Naive B cell (primary cell): ENCODE measurements at places on chromosomes 3 and 15. TPM values are rescaled to one million over a fixed set of nuclear protein-coding genes. Genes with fewer than 3 reads are reported as not detected.

DUOXA2 gene
- not detected for polyA plus RNA-seq

DNA sequence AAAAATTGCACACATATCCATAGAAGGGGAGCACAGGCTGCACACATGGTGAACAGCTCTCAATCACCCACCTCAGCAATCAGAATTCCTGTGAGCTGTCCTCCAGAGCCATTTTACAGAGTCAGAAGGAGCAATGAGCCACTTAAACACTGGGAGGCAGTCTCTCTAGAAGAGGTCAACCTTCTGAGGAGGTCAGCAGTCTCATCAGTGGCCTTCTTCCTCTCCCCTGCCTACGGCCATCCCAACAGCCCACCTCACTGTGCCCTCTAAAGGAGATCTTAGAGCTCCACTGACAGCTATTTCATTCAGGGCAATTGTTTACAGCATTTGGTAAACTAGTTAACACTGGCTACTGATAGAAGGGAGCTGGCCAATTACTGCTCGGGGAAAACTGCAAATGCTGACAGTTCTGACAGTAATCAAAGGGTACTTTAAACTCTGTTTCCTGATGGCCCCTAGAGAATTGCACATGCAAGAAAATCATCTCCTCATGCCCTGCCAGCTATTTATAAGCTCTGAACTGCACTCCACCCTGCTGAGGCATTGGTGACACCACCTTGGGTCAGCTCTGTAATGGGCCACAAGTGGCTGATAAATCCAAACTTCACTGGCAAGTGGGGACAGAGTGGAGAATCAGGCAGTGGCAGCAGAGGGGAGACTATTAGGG is 42.1 kb upstream of the TSPAN3 start:
- H3K36me3 ChIP-seq = peaks cover 23% of the 10 kb centered on the region
- no peak for DNase-seq
- H3K4me3 ChIP-seq = no peak overlapping the region

DNA sequence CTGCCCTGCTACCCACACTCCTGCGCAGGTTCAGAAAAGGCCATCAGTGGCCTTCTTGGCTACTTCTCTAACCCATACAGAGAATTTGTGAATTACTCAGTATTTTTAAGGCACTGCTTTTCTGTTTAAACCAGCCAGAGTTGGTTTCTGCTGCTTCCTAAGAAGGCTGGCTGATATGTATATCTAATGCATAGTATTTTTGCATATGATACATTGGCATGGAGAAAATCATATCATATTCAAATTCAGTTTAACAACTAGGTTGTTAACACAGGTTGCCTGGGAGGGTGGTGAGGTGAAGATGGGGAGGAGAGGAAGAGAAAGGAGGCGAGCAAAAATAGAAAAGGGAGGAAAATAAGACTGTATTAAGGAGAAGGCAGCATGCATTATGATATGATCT is 132.8 kb upstream of the ADPGK start:
- DNase-seq = no peak
- no peak overlapping the region for H3K4me3 ChIP-seq
- peaks cover 15% of the 10 kb centered on the region for H3K27me3 ChIP-seq
- H3K27ac ChIP-seq = no peak overlapping the region

DNA sequence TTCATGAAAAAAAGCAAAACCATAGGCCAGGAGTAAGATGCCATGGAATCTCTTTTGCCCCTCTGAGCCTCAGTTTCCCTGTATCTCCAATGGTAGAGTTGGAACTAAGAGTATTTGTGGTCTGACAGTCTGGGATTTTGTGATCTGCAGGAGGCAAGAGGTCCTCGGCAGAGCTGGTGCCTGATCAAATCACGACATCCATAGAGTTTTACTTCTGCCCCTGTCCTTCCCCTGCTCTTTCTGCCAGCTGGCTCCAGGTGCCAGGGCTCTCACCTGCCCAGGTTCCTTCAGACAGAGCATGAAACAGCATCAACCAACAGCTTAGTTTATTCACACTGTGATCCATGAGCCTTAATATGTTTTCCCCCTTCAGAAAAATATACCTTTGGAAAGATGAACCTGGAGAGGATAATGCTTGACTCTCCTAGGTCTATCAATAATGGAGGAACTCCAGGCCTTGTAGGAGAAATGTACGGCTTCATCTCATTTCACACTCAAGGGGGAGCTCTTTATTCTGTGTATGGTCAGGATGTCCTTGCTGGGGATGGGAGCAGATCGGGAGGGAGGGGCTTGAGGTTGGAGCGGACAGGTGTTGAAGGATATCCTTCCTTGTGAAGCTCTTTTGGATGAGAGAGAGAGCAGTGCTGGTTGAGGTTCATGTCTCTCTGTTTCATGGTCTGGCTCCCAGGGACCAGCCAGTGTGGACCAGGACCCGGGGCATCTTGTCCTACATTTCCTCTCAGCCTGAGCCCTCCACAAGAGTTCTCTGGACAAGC is 309.9 kb downstream of the RPLP1 start:
- H3K4me3 ChIP-seq = no peak overlapping the region
- H3K4me1 ChIP-seq = peaks cover 54% of the 10 kb centered on the region
- DNase-seq = no peak
- no peaks in the 10 kb centered on the region for H3K27me3 ChIP-seq
- H3K27ac ChIP-seq = no peak overlapping the region
- H3K36me3 ChIP-seq = no peaks in the 10 kb centered on the region

DNA sequence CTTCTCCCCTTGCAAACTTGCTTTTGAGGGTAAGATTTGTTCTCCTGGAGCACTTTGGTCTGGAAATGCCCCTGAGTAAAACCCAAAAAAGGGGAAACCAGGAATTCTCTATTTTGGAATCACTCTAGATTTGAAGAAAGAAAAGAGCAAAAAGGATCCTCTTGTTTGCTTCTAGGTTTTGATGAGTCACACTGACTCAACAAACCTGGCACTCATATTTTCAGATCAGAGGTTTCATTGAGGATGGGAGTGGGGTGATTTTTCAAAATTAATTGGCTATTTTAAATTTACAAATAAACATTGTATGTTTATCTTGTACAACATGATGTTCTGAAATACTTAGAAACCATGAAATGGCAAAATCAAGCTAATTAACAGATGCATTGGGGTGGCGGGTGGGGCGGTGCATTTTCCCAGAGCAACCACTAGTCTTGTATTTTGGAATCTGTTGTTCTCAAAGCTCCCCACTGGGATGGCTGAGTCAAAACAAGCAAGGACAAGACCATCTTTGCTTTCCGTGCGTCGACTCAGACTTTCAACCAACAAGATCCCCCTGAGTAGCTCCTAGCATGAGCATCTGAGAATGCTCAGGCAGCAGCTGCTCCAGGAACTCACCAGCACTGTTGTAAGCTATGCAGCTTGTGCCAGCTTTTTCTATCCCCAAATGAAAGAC is 451.4 kb downstream of the WDR72 start:
- H3K27me3 ChIP-seq = no peaks in the 10 kb centered on the region
- no peak for DNase-seq
- H3K4me3 ChIP-seq = no peak overlapping the region
- no peaks in the 10 kb centered on the region for H3K4me1 ChIP-seq
- no peaks in the 10 kb centered on the region for H3K36me3 ChIP-seq

GRCh38 chr3:131491775-131492174 is 11.0 kb downstream of the MRPL3 start:
- H3K4me3 ChIP-seq = no peak overlapping the region
- H3K27ac ChIP-seq = no peak overlapping the region
- no peak for DNase-seq
- H3K4me1 ChIP-seq = peaks cover 1% of the 10 kb centered on the region
- peaks cover 26% of the 10 kb centered on the region for H3K36me3 ChIP-seq

DNA sequence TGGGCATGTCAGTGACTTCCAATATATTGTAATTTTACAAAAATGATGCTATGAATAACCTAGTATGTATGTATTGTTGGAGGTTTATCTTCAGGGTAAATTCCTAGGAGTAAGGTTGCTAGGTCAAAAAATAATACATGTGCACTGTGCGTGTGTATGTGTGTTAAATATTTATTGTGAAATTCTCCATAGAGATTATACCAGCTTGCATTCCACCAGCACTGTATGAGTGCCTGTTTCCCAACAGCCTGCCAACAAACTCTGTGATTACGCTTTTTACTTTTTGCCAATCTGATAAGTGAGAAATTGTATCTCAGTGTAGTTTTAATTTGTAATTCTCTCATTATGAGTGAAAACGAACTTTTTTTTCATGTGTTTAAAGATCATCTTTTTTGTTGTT is 12.6 kb upstream of the IGF2BP2 start:
- no peak for DNase-seq
- no peaks in the 10 kb centered on the region for H3K36me3 ChIP-seq
- H3K4me3 ChIP-seq = no peak overlapping the region
- peaks cover 16% of the 10 kb centered on the region for H3K27me3 ChIP-seq
- no peaks in the 10 kb centered on the region for H3K4me1 ChIP-seq

DNA sequence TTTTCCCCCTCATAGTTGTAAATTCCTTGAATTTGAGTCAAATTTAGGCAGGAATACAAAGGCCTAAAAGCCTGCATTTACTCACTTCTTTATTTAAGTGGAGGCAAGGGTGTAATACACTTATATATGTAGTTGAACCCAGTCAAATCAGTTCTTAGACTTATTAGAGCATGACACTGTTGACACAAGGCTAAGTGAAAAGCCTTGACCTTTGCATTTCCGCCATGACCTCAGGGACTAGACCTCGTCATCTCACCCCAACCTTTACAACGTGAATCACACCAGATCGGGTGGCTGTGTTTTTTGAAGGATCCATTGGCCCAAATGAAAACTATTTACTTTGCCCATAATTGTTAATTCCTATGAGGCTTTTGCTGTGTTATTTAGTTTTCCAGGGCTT is 774.4 kb downstream of the ROBO1 start:
- H3K4me1 ChIP-seq = no peaks in the 10 kb centered on the region
- H3K36me3 ChIP-seq = no peaks in the 10 kb centered on the region
- DNase-seq = no peak
- no peak overlapping the region for H3K4me3 ChIP-seq
- no peak overlapping the region for H3K27ac ChIP-seq

- peaks cover 8% of the 10 kb centered on the region for H3K36me3 ChIP-seq
- H3K4me1 ChIP-seq = peaks cover 58% of the 10 kb centered on the region
- H3K27me3 ChIP-seq = no peaks in the 10 kb centered on the region
These were observed 1.9 kb downstream of the CHST2 start for GRCh38 chr3:143121241-143122088.

- no peaks in the 10 kb centered on the region for H3K36me3 ChIP-seq
- no peak overlapping the region for H3K4me3 ChIP-seq
- no peak for DNase-seq
- no peak overlapping the region for H3K27ac ChIP-seq
- no peaks in the 10 kb centered on the region for H3K4me1 ChIP-seq
These were observed 221.8 kb downstream of the TPRG1 start for GRCh38 chr3:189393598-189393997.

DNA sequence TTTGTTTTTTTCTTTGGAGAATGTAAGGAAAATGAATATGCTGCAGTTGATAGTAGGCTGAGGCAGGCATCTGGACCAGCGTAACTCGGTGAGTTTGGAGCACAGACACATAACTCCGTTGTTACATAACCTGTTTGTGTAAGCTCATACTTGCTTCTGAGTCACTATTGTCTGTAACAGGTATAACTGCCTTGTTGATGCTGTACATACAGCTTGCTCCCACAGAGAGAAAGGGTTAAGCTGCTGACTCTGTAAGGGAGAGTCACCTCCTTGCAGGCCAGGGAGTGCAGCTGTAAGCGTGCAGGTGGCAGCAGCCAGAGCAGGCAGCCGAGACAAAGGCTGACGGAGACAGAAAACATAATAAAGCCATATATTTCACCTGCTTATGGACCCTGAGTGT is 20.4 kb downstream of the RETNLB start:
- peaks cover 27% of the 10 kb centered on the region for H3K27me3 ChIP-seq
- no peak for DNase-seq
- no peaks in the 10 kb centered on the region for H3K4me1 ChIP-seq
- no peak overlapping the region for H3K4me3 ChIP-seq
- H3K36me3 ChIP-seq = no peaks in the 10 kb centered on the region

DNA sequence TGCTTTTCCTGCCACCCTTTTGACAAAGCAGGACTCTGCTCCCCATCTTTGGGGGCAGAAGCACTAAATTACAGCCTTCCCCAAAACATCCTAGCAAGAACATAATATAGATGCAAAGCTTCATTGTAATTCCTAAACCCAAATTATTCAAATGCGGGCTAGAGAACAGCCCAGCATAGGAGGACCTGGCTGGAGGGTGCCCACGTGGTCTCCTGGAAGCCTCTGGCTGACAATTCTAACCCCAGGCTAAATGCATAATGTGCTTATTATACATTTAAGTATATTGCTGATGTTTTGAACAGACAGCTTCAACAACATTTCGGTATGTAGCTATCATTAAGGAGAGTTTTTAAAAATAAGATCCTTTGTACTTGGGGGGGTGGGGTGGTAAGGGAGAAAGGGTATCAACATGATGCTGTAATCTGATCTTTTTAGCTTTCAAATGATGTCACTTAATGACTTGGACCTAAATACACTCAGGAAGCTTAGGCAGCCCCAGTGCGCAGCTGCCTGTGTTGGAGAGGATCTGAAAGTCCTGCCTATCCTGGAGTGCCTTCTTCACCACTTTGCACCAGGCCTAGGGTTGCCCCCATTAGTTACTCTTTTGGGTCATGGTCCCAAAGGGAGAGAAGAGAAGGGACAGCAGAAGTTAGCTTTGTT is 57.2 kb upstream of the USP3 start:
- H3K4me3 ChIP-seq = no peak overlapping the region
- H3K27me3 ChIP-seq = no peaks in the 10 kb centered on the region
- no peaks in the 10 kb centered on the region for H3K36me3 ChIP-seq
- no peak for DNase-seq
- no peak overlapping the region for H3K27ac ChIP-seq
- peaks cover 6% of the 10 kb centered on the region for H3K4me1 ChIP-seq
